Uterine smooth muscle cell (primary cell): ENCODE measurements at places on chromosomes 4 and X. TPM values are rescaled to one million over a fixed set of nuclear protein-coding genes. Genes with fewer than 3 reads are reported as not detected.

The FAM47A gene
- not detected in 2 replicates for total RNA-seq

The MED12 gene
- 15.6 and 28.7 TPM in 2 replicates for total RNA-seq

The PPP4R3C gene
- not detected in 2 replicates for total RNA-seq

The NLRP2B gene
- total RNA-seq: not detected in 2 replicates

The HAND2 gene
- total RNA-seq: 22.7 and 26.9 TPM in 2 replicates

The HSFX3 gene
- total RNA-seq: not detected in 2 replicates

The PCDH19 gene
- under 0.01 and 0.12 TPM in 2 replicates for total RNA-seq

The HTN1 gene
- not detected in 2 replicates for total RNA-seq

The WDFY3 gene
- total RNA-seq: 74.5 and 89.0 TPM in 2 replicates

The MUC7 gene
- not detected in 2 replicates for total RNA-seq

The MAB21L2 gene
- total RNA-seq: 0.11 and 0.12 TPM in 2 replicates

The KIF4A gene
- 10.9 and 35.3 TPM in 2 replicates for total RNA-seq

The TIGD4 gene
- 0.22 and 0.50 TPM in 2 replicates for total RNA-seq

The CLGN gene
- 29.0 and 37.6 TPM in 2 replicates for total RNA-seq

The OTC gene
- total RNA-seq: not detected in 2 replicates

The PJA1 gene
- total RNA-seq: 35.4 and 36.5 TPM in 2 replicates

The DCAF16 gene
- 20.4 and 22.5 TPM in 2 replicates for total RNA-seq

The XG gene
- total RNA-seq: 3.3 and 4.9 TPM in 2 replicates

The FAM47E gene
- total RNA-seq: under 0.01 and 0.37 TPM in 2 replicates

The NAP1L3 gene
- total RNA-seq: 7.1 and 7.4 TPM in 2 replicates

The ARHGAP36 gene
- total RNA-seq: not detected in 2 replicates

The IL21 gene
- not detected in 2 replicates for total RNA-seq

The F8A2 gene
- total RNA-seq: not detected in 2 replicates

The CHM gene
- 28.9 and 33.3 TPM in 2 replicates for total RNA-seq

The MAGEA11 gene
- not detected in 2 replicates for total RNA-seq

The ARHGEF6 gene
- total RNA-seq: 9.4 and 12.5 TPM in 2 replicates

The PFKFB1 gene
- total RNA-seq: 0.11 TPM in 1 of 2 replicates, not detected in the other

The EVC gene
- total RNA-seq: 37.2 and 59.4 TPM in 2 replicates

The PAGE1 gene
- total RNA-seq: not detected in 2 replicates

The PNMA5 gene
- not detected in 2 replicates for total RNA-seq

The SPACA5 gene
- not detected in 2 replicates for total RNA-seq

The NPY2R gene
- total RNA-seq: not detected in 2 replicates

The SPINK2 gene
- not detected in 2 replicates for total RNA-seq

The LIMCH1 gene
- 1.4 and 3.3 TPM in 2 replicates for total RNA-seq

The GRIA3 gene
- 5.1 and 15.0 TPM in 2 replicates for total RNA-seq

The ADH1A gene
- total RNA-seq: not detected in 2 replicates

The SLC6A14 gene
- total RNA-seq: not detected in 2 replicates

The IBSP gene
- not detected in 2 replicates for total RNA-seq

The GABRG1 gene
- total RNA-seq: not detected in 2 replicates

The CLCN5 gene
- total RNA-seq: 7.1 and 8.4 TPM in 2 replicates

The MAGEA10 gene
- not detected in 2 replicates for total RNA-seq

The SCML2 gene
- total RNA-seq: 1.5 and 2.1 TPM in 2 replicates

The XAGE2 gene
- not detected in 2 replicates for total RNA-seq

The HPGDS gene
- total RNA-seq: not detected in 2 replicates

The YY2 gene
- 2.6 and 2.7 TPM in 2 replicates for total RNA-seq

The SYN1 gene
- 0.22 and 0.25 TPM in 2 replicates for total RNA-seq

The RPGR gene
- total RNA-seq: 7.6 and 17.3 TPM in 2 replicates

The GLRA3 gene
- under 0.01 TPM in 1 of 2 replicates, not detected in the other for total RNA-seq

The PNMA6F gene
- not detected in 2 replicates for total RNA-seq

The CC2D2A gene
- total RNA-seq: 20.5 and 22.5 TPM in 2 replicates

The MTNR1A gene
- total RNA-seq: not detected in 2 replicates

The PDCL2 gene
- total RNA-seq: not detected in 2 replicates

The CHRDL1 gene
- 0.25 and 1.2 TPM in 2 replicates for total RNA-seq

The ZCCHC12 gene
- total RNA-seq: under 0.01 and 0.12 TPM in 2 replicates

The RNF212 gene
- 0.44 and 2.0 TPM in 2 replicates for total RNA-seq
